ENCODE measurements at places on chromosomes 1 and 21. TPM values are rescaled to one million over a fixed set of nuclear protein-coding genes. Genes with fewer than 3 reads are reported as not detected.

DNA sequence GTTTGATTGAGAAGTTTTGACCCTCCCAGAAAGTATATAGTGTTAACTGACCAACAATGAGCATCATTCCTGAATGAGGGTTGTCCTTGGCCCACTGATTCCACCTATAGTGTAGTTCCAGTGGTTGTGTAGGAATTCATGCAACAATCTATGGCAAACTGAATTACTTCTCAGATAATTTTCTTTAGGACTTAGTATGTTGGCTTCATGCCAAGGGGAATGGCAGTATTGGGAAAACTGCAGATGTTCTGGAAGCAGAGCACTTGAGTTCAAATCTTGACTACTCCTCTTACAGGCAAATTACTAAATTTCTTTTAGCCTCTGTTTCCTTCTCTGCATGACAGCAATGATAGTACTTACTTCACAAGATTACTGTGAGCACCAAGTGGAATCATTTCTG is 65.8 kb downstream of the LRIG2 start:
- H3K4me3 ChIP-seq = no peak overlapping the region
- H3K4me1 ChIP-seq = peaks cover 13% of the 10 kb centered on the region
- no peaks in the 10 kb centered on the region for H3K27me3 ChIP-seq
- no peak for DNase-seq
- no peaks in the 10 kb centered on the region for H3K36me3 ChIP-seq

DNA sequence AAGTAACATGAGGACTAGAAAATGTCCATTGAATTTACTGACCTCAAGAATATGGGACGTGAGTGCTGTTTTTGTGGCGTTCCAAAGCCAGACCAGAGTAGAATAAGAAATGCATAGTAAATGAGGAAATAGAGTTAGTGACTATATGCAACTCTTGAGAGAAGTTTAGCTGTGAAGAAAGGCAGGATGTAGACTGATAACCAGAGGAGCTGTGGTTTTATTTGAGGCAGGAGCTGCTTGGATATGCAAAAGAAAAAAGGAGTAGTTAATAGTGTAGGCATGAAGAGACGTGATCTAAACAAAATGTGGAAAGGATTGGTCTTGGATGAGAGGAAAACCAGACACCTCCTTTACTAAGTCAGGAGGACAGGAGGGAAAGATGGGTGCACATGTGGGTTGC is 28.2 kb downstream of the DNAH14 start:
- peaks cover 6% of the 10 kb centered on the region for H3K36me3 ChIP-seq
- no peak overlapping the region for H3K27ac ChIP-seq
- H3K4me3 ChIP-seq = no peak overlapping the region
- H3K27me3 ChIP-seq = no peaks in the 10 kb centered on the region
- no peaks in the 10 kb centered on the region for H3K4me1 ChIP-seq

GRCh38 chr1:89847191-89847729 is 26.4 kb downstream of the LRRC8D start:
- H3K4me1 ChIP-seq = peaks cover 8% of the 10 kb centered on the region
- peaks cover 24% of the 10 kb centered on the region for H3K36me3 ChIP-seq
- no peaks in the 10 kb centered on the region for H3K27me3 ChIP-seq
- H3K27ac ChIP-seq = no peak overlapping the region
- DNase-seq = no peak

- H3K36me3 ChIP-seq = peaks cover 17% of the 10 kb centered on the region
- H3K4me3 ChIP-seq = no peak overlapping the region
- no peak overlapping the region for H3K27ac ChIP-seq
- peaks cover 8% of the 10 kb centered on the region for H3K4me1 ChIP-seq
- H3K27me3 ChIP-seq = no peaks in the 10 kb centered on the region
These were observed 10.2 kb downstream of the PRKAB2 start for GRCh38 chr1:147162093-147162492.

DNA sequence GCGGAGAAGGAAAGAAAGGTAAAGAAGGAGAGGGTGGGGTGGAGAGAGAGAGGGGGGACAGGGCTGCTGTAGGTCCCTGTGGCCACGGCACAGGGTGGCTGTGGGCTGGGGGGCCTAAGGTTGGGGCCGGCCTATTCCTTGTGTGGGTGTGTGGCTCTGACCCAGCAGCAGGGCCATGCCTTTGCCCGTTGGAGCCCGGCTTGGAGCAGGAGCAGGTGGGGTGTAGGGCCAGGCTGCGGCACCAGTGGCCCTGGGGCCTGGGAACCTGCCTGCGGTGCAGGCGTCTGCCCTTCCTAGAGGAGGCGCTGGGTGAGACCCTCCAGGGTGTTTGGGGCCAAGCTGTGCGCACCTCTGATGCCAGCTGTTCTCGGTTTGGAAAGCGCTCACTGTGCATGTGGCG is 19.7 kb upstream of the SUMO3 start:
- H3K36me3 ChIP-seq = peaks cover 4% of the 10 kb centered on the region
- no peak overlapping the region for H3K27ac ChIP-seq
- DNase-seq = no peak
- H3K27me3 ChIP-seq = peaks cover 57% of the 10 kb centered on the region
- peaks cover 15% of the 10 kb centered on the region for H3K4me1 ChIP-seq

DNA sequence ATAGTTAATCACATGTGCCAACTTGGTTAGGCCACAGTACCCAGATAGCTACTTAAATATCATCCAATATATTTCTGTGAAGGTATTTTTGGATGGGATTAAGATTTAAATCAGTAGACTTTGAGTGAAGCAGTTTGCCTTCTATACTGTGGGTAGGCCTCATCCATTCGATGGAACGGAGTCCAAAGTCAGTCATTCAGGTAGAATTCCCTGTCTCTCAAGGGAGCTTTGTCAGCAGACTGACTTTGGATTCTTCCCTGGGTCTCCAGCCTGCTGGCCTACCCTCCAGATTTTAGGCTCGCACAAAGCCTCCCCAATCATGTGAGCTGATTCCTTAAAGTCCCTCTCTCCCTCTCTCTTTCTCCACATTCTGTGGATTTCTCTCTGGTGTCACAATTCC is 145.1 kb upstream of the MAGI3 start:
- H3K27me3 ChIP-seq = no peaks in the 10 kb centered on the region
- no peak overlapping the region for H3K4me3 ChIP-seq

- H3K27ac ChIP-seq = no peak overlapping the region
- H3K4me1 ChIP-seq = no peaks in the 10 kb centered on the region
- no peaks in the 10 kb centered on the region for H3K27me3 ChIP-seq
These were observed 12.0 kb upstream of the ADORA3 start for GRCh38 chr1:111515291-111516004.

DNA sequence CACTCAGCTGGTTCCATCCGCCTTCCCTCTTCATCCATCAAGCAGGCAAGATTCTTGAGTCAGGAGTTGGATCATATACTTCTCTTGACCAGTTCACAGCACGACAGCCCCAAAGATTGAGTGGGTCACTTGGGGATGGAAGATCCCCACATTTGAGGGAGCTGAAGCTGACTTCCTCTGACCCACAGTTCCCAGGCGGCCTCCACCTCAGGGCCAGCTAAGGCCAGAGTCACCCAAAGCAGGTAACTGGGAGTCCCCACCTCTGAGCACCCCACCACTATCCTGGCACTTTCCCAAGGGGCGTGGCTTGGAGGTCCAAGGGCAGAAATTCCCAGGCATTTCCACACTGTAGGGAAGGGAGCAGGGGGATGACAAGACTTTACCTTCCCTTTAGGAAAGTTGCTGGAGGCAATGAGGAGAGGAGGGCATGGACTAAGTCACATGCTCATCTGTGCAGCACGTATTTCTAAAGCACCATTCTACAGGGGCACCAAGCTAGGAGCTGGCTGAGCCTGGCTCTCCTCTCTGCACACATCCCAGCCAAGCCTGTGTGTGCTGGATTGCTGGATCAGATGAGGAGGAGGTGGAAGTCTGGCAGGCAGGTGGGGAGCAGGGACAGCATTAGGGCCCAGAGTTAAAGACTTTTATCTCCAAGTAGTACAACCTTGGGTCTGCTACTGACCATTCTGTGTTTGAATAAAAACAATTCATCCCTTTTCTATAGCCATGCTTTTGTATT is 1.3 kb upstream of the RD3 start:
- no peak overlapping the region for H3K4me3 ChIP-seq
- no peak for DNase-seq
- H3K27ac ChIP-seq = no peak overlapping the region
- peaks cover 52% of the 10 kb centered on the region for H3K27me3 ChIP-seq

The KRTAP7-1 gene
- total RNA-seq = not detected

DNA sequence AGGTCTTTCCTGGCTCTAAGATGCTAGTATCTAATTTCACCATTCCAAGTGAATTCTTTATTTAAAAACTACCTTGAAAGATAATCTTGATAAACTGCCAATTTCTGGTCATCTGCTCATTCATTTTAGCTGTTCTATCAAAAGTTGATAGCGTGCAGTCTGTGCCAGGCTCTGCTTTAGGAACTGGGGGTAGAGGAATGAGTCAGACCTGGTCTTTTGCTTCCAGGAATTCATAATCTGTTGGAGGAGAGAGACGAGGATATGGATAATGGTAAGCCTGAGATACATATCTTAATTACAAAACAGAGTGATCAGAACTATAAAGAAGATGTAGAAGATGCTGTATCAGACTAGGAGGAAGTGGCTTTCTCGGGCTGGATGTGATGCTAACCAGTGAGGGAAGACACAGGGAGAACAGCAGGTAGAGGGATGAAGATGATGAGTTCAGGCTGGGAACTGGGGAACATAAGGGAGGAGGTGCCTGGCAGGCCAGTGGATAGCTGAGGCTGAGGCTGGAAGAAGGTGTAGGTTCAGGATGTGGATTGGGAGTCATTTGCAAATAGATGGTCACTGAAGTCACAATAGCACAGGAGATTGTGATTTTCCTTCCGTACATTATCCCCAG is 12.3 kb upstream of the PHC2 start:
- peaks cover 11% of the 10 kb centered on the region for H3K4me1 ChIP-seq
- no peak overlapping the region for H3K4me3 ChIP-seq
- H3K27me3 ChIP-seq = peaks cover 29% of the 10 kb centered on the region
- no peak overlapping the region for H3K27ac ChIP-seq

GRCh38 chr1:25620211-25620610 is 3.6 kb downstream of the MAN1C1 start:
- no peak overlapping the region for H3K4me3 ChIP-seq
- H3K27me3 ChIP-seq = peaks cover 72% of the 10 kb centered on the region
- H3K36me3 ChIP-seq = peaks cover 6% of the 10 kb centered on the region
- no peak for DNase-seq
- H3K27ac ChIP-seq = no peak overlapping the region

The GPR52 gene
- 3.2 TPM for total RNA-seq

The COL8A2 gene
- total RNA-seq = not detected

All from Calu3 (cell line).